ENCODE measurements at places on chromosomes 5 and 9.
A peak's percentile ranks its signal among the peaks of the same experiment; 100 is the strongest.

- no peak for DNase-seq
Observed at GRCh38 chr5:38424148-38425060, 132.0 kb downstream of the LIFR start.

DNA sequence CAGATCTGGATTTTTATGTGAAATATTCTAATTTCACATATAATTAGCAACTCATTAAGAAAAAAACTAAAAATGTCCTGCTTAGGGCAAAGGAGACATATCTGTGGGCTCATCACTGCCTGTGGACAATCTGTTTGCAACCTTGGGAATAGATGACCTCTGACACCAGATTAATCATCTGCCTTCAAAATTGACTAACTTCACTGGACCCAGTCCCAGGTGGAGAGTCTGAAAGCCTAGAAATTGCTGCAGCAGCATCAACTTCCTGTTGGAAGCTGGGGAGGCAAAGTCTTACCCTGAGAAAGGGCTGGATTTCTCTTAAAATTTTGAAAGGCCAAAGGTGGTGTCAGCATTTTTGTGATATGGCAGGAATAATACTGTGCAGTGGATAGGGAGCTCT is 76.3 kb upstream of the TNC start:
- DNase-seq = no peak

GRCh38 chr9:34623374-34624235 is 3.3 kb upstream of the DCTN3 start:
- no peak for DNase-seq

- no peak for DNase-seq
Observed at GRCh38 chr5:139443831-139444453, 4.6 kb upstream of the DNAJC18 start.

DNA sequence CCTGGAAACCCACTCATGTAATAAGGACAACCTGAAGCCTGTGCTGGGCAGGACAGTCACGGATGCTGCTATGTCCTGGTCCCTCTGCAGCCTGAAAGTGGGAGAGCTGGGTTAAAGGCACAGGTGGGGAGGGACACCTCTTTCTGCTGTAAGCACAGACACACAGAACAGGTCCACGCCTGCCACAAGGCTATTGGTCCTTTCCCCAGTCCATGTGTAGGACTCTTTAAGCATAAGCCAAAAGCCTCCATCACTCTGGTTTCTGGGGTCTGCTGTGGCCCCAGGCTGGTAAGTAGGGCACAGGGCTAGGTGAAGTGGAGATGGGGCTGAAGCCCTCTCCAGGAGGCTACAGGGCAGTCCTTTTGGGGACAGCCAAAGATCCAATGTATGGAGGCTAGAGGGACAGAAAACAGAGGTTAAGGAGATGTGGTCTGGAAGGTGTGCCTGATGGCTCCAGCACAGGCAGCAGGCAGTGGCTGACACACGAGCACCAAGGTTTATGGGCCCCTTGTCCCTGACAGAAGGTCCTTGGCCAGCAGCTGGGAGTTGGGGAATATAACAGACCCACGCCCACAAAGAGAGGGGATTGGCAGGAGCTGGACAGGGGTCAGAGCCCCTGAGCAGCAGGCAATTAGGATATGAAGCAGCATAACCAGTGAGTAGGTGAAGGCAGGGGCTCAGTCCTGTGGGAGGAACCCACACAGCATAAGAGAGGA is 203.6 kb upstream of the MVB12B start:
- no peak for DNase-seq

- DNase-seq = no peak
Observed at GRCh38 chr5:157963244-157963643, 104.3 kb upstream of the CLINT1 start.

DNA sequence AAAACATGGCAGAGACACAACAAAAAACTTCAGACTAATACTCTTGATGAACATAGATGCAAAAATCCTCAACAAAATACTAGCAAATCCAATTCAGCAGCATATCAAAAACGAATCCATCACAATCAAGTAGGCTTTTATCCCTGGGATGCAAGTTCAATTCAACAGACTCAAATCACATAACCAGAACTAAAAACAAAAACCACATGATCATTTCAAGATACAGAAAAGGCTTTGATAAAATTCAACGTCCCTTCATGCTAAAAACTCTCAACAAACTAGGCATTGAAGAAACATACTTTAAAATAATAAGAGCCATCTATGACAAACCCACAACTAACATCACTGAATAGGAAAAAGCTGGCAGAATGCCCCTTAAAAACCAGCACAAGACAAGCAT is 93.6 kb downstream of the TUSC1 start:
- DNase-seq = no peak

- DNase-seq = no peak
Observed at GRCh38 chr5:136058039-136058971, 29.5 kb downstream of the TGFBI start.

- DNase-seq = no peak
Observed at GRCh38 chr9:79889369-79889768, 317.6 kb downstream of the TLE4 start.

- DNase-seq = no peak
Observed at GRCh38 chr9:69627281-69627680, 44.9 kb downstream of the APBA1 start.

- no peak for DNase-seq
Observed at GRCh38 chr9:85742597-85742936, 813 bp upstream of the AGTPBP1 start.

- no peak for DNase-seq
Observed at GRCh38 chr9:4559261-4560182, 69.3 kb downstream of the SLC1A1 start.

DNA sequence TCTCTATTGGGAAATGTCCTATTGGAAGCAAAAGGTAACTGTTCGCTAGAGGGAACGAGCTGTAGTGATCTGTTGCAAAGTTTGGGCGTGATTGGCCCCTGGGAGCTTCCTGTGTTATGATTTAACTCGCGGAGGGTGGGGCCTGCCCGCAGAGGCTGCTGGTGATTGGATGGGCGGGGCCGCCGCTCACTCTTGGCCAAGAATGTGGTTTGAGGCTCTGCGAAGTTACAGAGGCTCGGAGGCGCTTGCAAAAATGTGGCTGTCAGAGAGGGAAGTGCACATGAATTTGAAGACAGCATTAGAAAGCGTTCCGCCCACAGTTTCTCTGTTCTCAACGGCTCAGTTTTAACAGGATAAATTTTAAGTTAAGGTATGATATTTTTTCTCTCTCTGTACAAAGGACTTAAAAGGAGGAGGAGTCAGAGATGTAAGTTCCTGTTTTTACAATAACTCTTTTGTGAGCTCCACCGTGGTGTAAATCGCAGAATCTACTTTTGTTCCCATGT is 46.9 kb downstream of the CNTRL start:
- peak; percentile 88 for DNase-seq

DNA sequence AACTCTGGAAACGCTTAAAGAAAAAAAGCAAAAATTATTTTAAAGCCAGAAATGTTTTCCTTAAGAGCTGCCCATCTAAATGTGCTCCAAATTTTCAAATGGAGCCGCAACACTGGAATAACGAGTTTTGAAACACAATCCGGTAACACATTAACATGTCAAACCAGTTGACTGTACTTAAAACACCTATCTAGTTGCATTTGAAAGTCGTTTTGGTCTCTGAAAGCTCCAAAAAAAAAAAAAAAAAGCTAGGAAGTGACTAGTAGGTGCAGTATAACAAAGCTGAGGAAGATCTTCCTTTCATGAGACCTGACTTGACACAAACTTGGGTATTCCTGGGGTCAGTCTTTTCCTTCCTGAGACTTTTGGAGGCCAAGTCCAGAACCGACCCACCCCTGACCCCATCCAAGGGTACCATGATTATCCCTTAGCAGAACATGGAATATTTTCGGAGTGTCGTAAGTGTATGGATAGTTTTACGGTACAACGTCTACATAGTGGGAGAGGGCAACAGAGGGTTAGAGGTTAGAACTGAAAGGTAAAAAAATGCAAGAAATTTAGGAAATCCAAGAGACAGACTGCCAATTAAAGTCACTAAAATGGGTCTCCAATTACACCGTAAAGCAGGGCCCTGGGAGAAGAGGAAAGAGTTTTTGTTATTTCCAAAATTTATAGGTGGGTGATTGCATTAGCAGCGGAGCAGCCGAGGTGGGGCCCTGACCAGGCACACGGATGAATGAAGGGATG is 812 bp downstream of the CETN3 start:
- DNase-seq = no peak

DNA sequence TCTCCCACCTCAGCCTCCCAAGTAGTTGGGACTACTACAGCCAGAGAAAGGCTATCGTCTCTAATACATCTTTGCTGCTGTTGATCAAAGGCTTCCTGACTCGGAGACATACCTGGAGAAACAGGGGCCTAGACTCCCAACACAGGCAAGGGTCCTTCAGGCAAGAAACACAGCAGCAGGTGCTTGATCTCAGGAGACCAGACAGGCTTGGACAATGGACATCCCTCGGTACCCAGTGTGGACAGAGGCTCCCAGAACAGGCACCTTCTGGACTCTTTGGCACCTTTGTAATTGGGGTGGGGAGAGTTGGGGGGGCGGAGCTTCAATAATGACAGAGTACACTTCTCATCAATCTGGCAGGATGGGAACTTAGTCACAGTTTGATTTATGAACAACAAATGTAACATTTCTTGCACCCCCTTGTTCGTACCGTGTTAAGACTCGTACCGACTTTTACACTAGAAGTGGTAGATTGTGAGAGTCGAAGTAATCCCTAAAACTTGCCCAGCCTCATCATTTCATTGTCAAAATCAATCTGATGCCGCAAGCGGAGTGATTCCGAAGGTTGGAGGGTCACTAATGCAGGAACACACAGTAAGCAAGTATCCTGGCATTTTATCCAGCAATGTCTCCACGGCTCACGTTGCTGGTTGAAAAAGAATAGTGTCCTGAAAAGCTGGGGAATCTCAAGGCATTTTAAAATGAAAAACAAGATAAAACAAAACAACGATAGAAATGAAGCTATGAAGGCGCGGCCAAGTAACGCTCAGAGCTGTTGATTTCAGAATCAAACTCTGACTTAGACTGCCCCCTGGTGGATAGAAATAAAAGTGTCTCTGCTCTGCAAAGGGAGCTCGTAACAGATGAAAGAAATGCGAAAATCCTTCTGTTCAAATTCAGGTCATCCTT is 46.4 kb upstream of the STK32A start:
- no peak for DNase-seq

DNA sequence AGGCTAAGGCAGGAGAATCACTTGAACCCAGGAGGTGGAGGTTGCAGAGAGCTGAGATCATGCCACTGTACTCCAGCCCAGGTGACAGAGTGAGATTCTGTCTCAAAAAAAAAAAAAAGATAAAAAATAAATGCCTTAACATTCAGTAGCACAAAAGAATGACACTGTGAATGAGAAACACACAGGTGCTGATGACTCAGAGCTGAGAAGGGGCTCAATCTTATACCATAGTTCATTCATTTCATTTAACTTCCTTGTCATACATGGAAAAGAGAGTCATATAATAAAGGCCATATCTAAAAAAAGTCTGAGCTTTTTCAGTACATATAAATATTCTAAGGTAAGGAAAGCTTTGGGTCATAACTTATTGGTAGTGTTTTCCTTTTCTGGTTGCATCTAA is 40.6 kb downstream of the WWC1 start:
- DNase-seq = no peak

GRCh38 chr5:113678924-113679575 is 165.6 kb downstream of the YTHDC2 start:
- no peak for DNase-seq

- DNase-seq = no peak
Observed at GRCh38 chr5:173158366-173158765, 14.0 kb downstream of the BNIP1 start.

DNA sequence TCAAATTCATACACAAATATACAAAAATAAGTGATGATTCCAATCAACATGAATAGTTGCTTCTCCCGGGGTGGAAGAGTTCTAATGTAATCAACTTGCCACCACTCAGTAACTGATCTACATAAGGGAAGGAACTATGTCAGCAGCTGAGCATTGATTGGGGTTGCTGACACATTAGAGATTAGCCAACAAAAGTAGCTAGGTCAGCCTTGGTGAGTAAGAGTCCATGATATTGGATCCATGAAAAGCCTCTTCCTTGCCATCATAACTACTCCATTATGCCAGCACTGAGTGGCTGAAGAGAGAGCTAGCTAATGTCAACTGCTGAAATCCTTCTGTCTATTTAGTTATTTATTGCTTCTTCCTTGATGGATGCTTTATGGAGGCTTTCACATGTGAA is 309.8 kb downstream of the NFIB start:
- no peak for DNase-seq

DNA sequence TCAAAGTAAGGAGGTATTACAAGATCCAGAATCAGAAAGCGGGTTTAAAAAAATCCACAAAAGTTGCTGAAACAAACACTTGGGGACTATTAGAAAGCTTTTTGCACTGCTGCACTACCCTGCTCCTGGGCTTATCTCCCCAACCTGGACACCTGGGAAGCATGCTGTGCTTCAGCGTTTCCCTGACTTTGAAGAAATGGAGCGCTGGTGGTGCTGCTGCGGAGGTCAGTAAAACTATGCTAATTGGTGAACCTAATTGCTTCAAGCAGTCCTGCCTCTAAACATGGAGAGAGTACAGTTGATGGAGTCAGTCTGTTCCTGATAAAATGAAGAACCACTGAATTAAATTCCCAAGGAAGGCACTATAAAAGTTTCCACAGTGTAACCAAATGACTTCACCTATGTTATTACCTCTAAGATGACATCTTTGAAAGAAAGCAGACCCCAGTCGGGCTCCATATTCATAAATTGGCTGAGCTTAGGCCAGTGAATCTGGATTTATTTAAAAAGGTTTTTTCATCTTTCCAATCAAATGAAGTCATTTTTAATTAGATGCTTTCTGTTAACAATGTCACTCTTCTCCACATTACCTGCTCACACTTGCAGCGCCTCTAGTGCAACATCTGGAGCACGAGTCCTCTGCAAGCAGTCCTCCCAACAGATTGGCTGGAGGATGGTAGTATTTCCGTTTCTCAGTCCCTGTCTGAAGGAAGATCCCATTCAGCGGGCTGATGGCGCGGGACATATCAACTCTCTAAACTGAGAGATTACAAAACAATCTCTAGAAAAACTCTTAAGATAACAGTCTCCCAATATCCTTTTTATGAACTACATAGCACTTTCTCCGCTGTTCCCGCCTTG is 11.5 kb downstream of the NR2F1-AS1 start:
- DNase-seq = no peak

GRCh38 chr9:87271696-87272477 is 225.8 kb upstream of the DAPK1 start:
- no peak for DNase-seq

DNA sequence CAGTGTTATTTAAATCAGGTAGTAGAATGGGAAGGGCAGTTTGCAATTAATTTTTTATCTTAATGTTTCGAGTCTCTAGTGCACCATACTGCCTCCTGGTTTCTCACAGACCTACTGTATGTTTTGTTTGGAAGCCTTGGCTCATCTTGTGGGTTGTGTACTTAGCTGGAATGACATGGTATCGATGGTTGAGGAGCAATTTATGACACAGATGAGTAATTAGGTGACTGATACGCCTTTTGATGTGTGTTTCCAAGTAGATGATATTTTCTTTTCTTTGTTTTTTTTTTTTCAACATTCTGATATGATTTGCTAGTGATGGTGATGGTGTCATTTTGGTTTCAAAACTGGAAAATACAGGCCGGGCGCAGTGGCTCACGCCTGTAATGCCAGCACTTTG is 16.1 kb downstream of the BASP1 start:
- no peak for DNase-seq

- no peak for DNase-seq
Observed at GRCh38 chr9:134461426-134461982, 135.2 kb downstream of the RXRA start.

GRCh38 chr9:38414040-38414723 is 10.1 kb downstream of the IGFBPL1 start:
- no peak for DNase-seq

All from NCI-H2081 treated with DMSO at 0.1 percent for 48 hours (cell line).